ENCODE measurements at places on chromosomes 1 and 21. TPM values are rescaled to one million over a fixed set of nuclear protein-coding genes. Genes with fewer than 3 reads are reported as not detected.

Gene OR10J1
- total RNA-seq = not detected

Gene SLC2A5
- 0.17 TPM for total RNA-seq

Gene HSPB7
- not detected for total RNA-seq

Gene PLEKHN1
- 6.1 TPM for total RNA-seq

Gene HTR6
- 0.17 TPM for total RNA-seq

Gene TMEM269
- total RNA-seq = 0.08 TPM

Gene OR2G6
- total RNA-seq = not detected

Gene DIRAS3
- 1.2 TPM for total RNA-seq

Gene GSTM1
- total RNA-seq = not detected

Gene MIXL1
- total RNA-seq = not detected

Gene TMEM51
- 43.6 TPM for total RNA-seq

Gene USP16
- 23.7 TPM for total RNA-seq

Gene KIF14
- total RNA-seq = 15.1 TPM

Gene GPR157
- total RNA-seq = 6.7 TPM

Gene BARHL2
- not detected for total RNA-seq

Gene FBLIM1
- 23.5 TPM for total RNA-seq
